ENCODE measurements at places on chromosomes 16 and 17. TPM values are rescaled to one million over a fixed set of nuclear protein-coding genes. Genes with fewer than 3 reads are reported as not detected.

Gene C16orf89
- not detected for total RNA-seq

Gene GJC1
- total RNA-seq: 39.7 TPM

Gene AIPL1
- not detected for total RNA-seq

GRCh38 chr16:10965440-10966061 is 21.2 kb downstream of the CLEC16A start:
- no peak for DNase-seq

GRCh38 chr17:45288825-45289224 is 26.9 kb upstream of the SPATA32 start:
- DNase-seq: no peak

Gene CD300LB
- not detected for total RNA-seq

- no peak for DNase-seq
These were observed 1.1 kb downstream of the VASN start for GRCh38 chr16:4372578-4373355.

GRCh38 chr16:30928390-30928789 is 5.0 kb downstream of the FBXL19 start:
- no peak for DNase-seq

Gene LITAFD
- not detected for total RNA-seq

Gene TRIM47
- total RNA-seq: 56.7 TPM

DNA sequence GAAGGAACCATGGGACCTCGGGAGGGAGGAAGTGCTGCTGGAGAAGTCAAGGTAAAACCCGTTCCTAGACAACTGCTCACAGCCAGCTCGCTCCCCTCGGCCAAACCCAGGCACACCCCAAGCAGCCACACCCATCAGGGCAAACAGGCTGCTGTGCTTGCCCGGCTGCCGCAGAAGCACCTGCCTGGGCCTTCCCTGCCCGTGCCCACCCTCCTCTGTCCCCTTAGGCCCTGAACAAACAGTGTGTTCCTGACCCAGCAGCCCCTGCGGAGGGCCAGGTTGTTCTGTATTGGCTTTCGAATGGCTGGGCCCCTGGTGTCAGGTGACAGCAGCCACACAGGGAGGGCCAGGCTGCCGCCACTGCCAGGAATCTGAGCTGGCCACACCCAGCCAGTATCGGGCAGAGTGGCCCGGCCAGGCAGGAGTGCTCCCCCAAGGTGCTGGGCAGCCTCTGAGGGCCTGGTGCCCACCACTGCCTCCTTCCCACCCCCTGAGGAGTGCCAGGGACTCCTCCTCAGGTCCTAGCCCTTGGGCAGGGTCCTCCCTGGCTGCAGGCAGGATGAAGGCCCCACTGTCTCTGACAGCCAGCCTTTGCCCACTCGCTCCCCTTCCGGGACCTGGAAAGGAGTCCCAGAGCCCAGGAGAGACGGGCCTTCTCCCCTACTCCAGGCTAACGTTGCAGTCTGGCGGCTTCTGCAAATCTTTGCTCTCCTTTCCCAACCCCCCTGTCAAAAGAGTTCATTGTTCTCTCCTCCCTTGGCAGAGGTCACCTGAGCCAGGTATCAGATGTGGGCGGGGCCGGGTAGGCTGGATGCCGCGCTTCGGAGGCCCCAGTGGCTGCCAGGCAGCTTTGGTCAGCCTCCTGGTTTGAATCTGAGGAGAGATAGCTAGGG is 24.0 kb downstream of the LLGL2 start:
- no peak for DNase-seq
